Stimulated activated CD8-positive, alpha-beta memory T cell treated with anti-CD3 and anti-CD28 coated beads, Interleukin-15, amount 100 ng/mL, for 24 hours (primary cell): ENCODE measurements at places on chromosomes 7 and 10.

DNA sequence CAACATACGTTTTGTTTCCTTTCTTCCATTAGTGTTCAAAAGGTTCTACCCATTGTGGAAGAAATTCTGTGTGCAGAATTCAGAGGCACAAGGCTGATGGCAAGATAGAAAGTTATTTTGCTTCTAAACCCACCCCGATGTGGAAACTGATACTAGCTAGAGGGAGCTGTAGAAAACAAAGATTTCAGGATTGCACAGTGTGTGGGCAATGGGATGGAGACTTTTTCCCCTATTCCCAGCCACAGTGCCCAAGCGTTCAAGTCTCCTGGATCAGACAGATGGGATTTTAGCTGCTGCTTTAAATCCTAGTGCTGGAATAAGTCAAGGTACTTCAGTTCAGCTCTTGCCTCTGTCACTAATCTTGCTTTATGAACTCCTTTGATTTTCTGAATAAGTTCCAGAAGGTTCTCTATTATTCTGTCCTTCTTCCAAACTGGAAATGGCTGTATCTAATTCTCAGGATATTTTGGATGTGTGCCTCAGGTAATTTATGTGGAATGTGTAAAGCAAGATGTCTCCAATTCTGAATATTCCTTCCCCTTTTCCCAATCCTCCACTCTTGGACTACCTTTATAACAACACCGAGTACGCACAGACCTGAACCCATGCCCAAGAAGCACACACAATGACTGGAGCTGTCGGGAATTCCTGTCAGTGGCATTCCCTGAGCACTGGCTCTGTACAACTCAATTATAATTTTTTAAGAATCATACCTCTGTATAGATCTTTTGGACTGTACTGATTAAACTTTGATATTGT lies 473.0 kb downstream of the PLXDC2 start:
- no peak for DNase-seq

DNA sequence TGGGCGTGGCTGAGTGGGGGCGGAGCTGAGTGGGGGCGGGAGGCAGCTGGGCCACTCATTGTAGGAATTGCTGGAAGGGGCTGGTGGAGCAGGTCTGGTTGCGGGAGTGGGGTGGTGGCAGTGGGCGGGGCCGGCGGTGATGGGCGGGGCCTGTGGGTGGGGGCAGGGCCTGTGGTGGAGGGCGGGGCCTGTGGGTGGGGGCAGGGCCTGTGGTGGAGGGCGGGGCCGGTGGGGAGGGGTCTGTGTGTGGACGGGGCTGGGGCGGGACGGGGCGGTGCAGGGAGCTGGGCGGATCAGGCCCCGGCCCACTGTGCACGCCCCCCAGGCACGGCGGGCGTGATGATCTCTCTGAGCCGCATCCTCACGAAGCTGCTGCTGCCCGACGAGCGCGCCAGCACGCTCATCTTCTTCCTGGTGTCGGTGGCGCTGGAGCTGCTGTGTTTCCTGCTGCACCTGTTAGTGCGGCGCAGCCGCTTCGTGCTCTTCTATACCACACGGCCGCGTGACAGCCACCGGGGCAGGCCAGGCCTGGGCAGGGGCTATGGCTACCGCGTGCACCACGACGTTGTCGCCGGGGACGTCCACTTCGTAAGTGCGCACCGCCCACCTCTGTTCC lies 14.0 kb downstream of the SLC29A4 start:
- peak; percentile 41 for DNase-seq

DNA sequence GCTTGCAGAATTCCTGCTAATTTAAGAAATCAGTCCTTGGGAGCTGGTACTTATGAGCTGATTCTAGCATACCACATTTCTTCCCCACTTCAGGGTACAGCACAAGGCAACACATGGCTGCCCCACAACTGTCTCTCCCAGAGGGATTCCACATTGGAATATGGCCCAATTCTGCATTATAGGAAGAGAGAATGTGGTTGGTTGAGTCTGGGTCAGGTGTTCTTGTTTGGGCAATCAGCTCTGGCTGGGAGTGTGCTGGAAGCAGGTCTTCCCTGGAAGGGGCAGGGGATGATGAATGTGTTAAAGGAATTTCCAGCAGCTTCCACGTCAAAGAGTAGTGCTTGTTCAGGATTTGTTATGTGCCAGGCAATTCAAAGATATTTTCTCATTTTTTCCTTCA lies 95.7 kb downstream of the BUB3 start:
- DNase-seq, result no peak

DNA sequence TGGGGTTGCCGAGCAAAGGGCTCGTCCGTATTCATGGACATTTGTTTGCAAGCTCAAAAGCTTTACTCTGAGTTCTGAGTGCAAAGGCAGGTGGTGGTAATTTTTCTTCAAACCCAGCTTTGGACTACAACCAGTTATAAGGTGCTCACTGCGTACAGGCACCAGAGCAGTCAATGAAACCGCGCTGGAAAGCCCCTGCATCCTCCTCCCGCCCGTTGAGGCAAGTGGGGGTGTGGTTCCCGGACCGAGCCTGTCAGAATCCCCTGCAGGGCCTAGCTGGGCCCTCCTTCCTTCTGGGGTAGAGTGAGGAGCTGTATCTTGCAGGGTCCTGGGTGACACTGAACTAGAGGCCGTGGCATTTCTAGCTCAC lies 22.3 kb downstream of the AMZ1 start:
- DNase-seq, result no peak

DNA sequence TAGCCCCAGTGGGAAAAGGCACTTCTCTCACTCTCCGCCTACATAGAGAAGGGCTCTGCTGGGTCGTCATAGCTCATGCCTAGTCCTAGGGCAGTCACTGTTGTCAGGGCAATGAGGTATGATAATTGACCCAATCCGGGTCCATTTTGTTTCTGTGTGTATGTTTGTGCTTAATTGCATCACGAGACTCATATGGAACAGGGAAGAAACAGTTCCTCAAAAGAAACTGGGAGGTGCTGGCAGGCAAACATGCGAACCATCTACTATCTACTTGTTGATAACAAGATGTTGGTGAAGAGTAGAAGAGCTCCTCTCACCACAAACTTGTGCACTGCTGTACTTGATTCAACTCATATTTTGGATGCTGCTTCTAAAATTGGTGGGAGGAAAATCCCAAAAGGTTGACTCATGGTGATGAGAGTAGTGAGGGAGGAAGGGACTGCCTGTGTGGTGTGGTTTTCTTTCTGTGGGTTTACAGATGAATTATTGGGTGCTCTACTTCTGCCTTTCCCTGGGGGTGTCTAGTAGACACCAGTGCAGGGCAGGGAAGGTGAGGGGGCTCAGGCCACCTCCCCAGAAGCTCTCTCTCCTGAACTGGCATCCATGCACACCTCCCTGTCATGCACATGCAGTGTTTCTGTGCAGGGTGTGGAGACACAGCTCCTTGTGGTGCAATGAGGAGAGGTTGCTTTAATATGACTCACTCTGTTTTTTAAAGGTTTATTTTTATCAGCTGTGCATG lies 29.4 kb downstream of the LSMEM1 start:
- DNase-seq, result no peak

DNA sequence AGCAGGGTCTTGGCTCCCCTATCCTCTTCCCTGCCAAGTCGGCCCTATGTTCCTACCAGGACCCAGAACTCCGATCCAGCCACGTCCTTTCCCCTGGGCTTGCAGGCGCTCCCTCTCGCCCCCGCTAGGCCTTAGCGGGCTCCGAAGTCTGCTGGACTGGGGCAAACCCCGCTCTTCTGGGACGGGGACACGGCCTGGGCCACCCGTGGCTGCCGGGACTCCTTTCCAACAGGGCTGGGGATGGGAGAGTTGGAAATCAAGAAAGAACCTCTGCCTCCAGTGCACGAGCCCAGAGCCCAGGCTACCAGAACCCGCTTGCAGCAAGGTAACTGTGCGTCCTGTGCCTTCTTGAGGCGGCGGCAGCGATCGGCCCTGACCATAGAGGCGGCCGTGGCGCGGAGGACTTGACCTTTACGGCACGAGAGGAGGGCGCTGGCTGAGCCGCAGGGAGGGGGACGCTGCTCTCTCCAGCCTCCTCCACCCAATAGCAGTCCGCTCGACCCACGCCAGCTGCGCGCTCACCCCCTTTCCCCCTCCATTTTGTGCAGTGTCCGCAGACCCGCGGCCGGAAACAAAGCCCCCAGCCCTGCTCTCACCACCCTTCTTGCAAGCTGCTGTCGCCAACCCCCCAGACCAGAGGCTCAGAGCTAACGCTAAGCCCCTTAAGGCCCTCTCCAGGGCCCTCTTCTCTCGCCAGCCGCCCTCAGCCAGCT lies 7.0 kb upstream of the HOXA11 start:
- DNase-seq, result no peak

GRCh38 chr10:33795529-33795928 lies 461.1 kb upstream of the NRP1 start:
- no peak for DNase-seq
